NCI-H774 (cell line): ENCODE measurements at places on chromosomes 3 and 15.

- DNase-seq, result no peak
Observed at GRCh38 chr3:97297032-97297431, 467.5 kb upstream of the ARL6 start.

DNA sequence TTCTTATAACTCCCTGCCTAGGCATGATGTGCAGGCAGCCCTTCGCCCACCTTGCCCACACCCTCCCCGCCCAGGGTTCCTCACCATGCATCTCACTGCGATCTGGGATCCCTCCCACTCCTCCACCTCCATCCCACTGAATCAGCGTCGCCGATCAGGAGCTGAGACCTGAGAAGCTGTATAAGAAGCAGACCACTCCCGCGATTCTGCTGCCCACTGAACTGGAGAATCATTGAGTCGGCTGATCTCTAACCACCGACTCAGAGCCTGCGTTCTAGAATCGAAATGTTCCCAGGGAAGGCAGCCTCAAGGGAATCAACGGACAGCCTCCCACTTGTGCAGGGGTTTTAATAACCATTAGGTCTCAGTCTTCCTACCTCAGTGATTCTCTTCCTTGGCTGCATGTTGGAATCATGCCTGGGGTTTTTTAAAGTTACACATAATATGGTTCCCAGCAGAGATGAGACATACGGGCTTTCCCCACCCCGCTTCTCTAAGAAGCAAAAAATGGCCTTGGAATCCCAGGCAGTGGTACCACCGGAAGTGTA is 60.2 kb downstream of the TMEM44 start:
- no peak for DNase-seq

GRCh38 chr15:51226576-51227210 is 111.7 kb downstream of the CYP19A1 start:
- DNase-seq, result no peak

GRCh38 chr3:124272605-124273151 is 280.8 kb upstream of the ROPN1 start:
- DNase-seq, result no peak

- no peak for DNase-seq
Observed at GRCh38 chr15:77409259-77410156, 10.4 kb downstream of the PEAK1 start.

DNA sequence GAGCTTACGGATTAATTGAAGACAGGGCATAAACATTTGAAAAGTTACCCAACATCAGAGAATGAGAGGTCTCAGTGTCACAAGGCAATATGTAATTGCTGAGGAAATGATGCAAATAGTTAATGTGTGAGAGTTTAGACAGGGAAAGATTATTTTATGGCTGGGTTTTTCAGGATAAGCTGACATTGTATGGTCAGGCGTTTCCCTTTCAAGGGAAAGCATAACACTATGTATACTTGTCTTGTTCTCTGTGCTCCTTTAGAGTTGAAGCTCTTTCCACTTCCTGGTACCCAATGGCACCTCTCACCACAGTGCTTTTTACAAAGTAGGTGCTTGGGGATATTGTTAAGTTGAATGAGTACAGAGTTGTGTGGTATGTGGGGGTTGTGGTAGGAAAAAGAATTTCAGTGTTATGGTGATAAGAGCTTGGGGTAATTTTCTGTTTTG is 19.9 kb downstream of the IQGAP1 start:
- DNase-seq, result no peak

- DNase-seq, result no peak
Observed at GRCh38 chr3:184378651-184379357, 797 bp upstream of the THPO start.

- no peak for DNase-seq
Observed at GRCh38 chr15:88655800-88656488, 17.1 kb downstream of the ISG20 start.

DNA sequence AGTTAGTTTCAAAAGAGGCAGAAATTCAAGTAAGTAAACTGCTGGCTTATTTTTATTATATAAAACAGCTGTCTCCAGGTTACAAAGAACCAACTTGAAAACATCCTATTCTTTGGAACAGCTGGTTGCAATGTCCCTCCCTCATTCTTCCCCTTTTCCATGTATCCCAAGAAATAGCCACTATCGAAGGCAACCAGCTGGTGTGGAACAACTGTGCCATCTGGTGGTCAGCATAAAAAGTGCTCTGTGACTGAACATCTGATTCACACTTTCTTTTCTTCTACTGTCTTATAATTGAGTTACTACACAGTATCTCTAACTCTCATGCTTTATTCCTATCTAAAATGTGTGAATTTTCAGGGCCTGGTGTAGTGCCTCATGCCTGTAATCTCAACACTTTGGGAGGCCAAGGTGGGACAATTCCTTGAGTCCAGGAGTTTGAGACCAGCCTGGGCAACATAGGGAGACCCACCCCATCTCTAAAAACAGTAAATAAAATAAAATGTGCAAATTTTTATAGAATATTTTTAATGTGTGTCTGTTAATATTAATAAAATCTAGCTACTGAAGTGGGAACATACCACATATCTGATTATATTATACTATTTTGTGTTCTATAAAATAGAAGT is 9.6 kb downstream of the OSBPL11 start:
- DNase-seq, result peak; percentile 12

GRCh38 chr3:71614426-71614825 is 30.9 kb upstream of the FOXP1 start:
- no peak for DNase-seq

- DNase-seq, result peak; percentile 79
Observed at GRCh38 chr15:73305331-73306211, 63.2 kb downstream of the HCN4 start.

DNA sequence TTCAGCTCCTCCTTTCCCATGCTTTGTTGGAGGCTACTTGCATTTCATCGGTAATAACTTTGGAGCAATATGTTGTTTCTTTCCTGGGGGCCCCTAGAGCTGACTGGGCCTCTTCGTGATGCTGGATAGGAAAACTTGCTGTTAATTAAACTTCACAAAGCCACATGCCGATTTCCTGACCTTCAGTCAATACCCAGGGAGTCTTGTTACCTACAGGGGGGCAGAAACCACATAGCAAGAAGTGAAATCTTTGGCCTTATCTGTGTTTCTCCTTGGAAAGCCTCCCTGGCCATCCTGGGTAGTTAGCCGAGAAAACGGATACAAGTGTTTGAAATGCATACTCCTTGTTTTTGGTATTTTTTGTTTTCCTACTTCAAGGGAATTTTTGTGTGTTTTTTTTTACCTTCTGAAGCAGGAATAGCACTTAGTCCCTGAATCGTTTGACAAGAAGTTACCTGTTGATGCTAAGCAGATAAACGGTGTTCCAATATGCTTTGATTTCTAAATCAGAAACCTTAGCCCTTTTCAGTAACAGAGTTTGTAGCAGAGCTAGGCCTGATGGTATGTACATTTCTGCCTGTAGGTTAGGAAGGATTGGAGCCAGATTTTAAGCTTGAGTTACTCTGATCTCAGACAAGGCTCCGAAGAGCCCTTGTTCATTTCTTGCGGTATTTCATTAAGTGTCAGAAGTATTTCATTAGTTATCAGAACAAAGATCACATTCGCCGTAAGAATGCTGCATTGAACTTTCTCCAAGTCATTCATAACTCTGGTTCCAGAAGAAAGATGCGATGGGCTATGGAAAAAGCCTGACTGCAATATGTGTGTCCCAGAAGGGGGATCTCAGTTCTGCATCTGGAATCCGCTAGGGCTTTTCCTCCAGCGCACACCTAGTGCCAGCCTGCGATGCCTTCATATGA is 111.5 kb downstream of the THSD4 start:
- no peak for DNase-seq

DNA sequence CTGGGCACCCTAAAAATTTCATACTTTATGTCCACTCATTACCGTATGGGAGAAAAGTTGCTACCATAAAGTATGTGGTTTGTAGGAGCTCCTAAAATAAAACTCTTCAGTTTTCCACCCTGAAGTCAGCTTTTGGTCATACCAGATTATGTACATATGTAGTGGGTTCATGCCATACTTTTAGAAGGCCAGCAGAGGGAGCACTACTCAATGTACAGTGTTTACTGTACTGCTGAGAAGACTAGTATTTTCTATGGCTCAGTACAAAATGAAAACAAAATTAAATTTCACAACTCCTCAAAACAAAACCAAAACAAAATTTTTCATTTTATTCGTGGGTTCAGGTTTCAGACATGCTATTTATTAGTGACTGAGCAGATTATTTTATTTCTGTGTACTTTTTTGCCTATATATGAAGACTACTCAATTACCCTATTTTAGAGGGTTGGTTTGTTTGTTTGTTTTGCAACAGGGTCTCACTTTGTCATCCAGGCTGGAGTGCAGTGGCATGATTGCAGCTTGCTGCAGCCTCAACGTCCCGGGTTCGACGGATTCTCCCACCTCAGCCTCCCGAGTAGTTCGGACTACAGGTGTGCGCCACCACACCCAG is 24.3 kb downstream of the NXPE3 start:
- DNase-seq, result peak; percentile 11

GRCh38 chr15:38300395-38300794 is 47.8 kb downstream of the SPRED1 start:
- DNase-seq, result no peak

DNA sequence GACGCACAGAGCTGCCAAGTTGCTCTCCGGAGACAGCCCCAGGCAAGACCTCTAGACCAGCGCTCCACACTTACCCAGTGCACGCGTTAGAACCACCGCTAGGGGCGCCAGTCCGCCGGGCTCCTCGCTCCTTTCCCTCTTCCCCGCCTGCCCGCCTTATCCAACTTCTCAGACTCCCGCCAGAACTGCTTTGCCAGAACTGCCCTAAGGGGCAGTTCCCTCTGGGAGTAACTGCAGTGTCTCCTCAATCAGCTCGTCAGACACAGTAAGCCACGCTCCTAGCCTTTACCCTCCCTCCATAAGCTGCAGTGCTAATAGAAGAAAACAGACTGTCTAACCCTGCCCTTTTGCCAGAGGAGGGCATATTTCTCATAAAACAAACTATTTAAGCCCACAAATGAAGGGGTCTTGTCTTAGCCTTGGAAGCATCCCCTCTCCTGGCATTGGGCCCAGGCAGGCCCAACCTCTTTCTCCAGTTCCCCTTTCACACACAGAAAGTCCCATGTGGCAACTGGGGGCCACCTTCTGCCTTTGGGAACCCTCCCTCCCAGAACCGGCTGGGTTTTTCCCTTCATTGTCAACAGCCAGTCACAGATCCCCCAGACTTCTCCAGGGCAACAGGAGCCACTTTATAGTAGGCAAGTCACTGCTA is 3.7 kb downstream of the BMF start:
- DNase-seq, result peak; percentile 75

- no peak for DNase-seq
Observed at GRCh38 chr3:165820671-165821123, 16.5 kb downstream of the BCHE start.

DNA sequence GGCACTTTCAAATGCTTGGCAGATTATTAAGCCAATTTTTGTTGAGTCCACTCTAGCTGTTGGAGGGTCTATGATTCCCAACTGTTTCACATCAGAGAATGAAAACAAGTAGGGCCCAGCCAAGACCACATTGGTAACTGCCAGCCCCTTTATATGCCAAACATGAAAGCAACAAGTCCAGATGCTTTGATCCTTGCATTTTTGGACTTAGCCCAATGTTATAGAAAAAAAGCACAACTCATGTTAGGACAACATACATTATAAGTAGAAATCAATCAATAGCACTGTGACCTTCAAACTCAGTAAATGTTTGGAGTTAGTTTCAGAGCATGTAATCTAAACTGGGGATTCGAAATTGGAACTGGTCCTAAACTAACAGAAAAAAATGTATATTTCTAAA is 674.7 kb downstream of the MECOM start:
- no peak for DNase-seq

GRCh38 chr3:37770336-37770735 is 91.3 kb upstream of the CTDSPL start:
- DNase-seq, result no peak

- no peak for DNase-seq
Observed at GRCh38 chr15:56667517-56667916, 65.8 kb downstream of the ZNF280D start.

- DNase-seq, result no peak
Observed at GRCh38 chr15:64730151-64730550, 45.2 kb downstream of the RBPMS2 start.

- no peak for DNase-seq
Observed at GRCh38 chr15:74302821-74303359, 64.6 kb downstream of the CYP11A1 start.

GRCh38 chr15:60935130-60935529 is 294.0 kb downstream of the RORA start:
- DNase-seq, result no peak

DNA sequence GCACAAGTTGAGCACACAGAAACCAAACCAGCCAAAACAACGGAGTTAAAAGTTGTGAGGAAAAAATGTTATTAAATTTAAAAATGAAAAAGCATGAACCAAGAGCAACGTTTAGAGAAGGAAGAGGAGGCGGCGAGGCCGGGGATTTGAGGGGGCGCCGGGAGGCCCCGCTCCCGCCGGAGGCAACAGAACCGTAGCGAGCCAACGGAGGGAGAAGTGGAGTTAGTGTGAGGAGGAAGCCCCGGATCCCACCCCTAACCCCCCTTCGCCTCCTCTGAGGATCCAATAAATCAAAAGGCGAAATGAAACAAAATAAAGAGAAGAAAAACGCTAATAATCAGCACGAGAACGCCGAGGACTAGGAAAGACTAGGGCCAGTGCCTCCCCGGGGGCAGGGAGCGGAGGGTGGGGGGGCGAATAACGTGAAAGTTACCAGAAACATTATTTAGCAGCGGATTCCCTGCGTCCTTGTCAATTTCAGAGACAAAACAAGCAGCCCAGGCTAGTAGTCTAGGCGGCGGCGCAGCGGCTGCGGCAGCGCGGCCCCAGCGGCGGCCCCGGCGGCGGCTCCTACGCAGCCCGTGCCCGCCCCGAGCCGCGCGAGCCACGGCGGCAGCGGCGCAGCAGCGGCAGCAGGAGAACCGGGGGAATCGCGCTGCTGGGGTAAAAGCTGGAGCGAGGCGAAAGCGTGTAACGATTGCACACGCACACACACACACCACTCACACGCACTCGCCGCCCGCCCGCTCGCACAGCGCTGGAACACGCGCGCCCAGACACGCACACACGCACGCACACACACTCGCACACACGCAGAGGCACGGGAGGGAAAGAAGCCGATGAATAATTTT is 1.7 kb downstream of the MEIS2 start:
- DNase-seq, result peak; percentile 30

GRCh38 chr3:10389995-10390394 is 69.1 kb upstream of the SEC13 start:
- DNase-seq, result no peak

DNA sequence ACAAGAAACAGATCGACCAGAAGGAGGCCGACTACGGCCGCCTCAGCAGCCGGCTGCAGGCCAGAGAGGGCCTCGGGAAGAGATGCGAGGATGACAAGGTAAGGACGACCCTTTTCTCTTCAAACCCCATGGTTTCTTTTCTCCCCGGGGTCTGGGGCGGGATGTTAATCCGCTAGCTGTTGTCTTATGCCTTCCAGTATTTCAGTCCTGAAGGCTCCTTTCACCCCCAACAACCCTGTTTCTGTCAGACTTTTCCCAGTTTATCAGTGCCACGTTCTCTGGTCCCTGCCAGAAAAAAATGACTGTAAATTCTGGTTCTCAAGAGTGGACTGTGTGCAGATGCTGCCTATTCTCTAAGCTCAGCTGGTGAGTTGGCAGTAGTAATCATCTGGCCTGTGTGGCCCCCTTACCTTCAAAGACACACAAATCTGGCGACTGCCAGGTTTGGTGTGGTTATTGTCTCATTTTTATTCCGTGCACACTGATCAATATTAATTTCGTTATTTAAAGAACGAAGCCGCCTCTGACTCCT is 806 bp downstream of the GOLM2 start:
- DNase-seq, result no peak
